Epithelial cell of esophagus (primary cell): ENCODE measurements at places on chromosomes 7 and 10.

- DNase-seq, result no peak
Measured at GRCh38 chr10:3375505-3375904, 202.9 kb upstream of the PITRM1 start.

- peak; percentile 95 for DNase-seq
Measured at GRCh38 chr7:27143023-27143949, at the start of gene HOXA5. TSS of gene HOXA5 (minus strand) at chr7:27143681. CDS start at chr7:27143607, 74 bp downstream.

GRCh38 chr7:113144817-113145216 is 26.5 kb upstream of the SMIM30 start:
- peak; percentile 12 for DNase-seq

DNA sequence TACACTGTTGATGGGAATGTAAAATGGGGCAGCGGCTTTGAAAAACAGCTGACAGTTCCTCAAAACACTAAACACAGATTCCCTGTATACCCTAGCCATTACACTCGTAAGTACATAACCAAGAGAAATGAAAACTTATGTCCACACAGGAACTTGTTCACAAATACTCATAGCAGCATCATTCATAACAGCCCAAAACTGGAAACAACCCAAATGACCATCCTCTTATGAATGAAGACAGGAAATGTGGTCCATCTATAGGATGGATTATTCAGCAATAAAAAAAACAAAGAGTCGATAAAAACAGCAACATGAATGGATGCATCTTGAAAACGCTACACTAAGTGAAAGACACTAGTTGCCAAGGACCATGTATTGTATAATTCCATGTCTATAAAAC is 23.7 kb downstream of the NMT2 start:
- DNase-seq, result no peak

GRCh38 chr10:11425296-11425610 is 186.2 kb downstream of the USP6NL start:
- no peak for DNase-seq

DNA sequence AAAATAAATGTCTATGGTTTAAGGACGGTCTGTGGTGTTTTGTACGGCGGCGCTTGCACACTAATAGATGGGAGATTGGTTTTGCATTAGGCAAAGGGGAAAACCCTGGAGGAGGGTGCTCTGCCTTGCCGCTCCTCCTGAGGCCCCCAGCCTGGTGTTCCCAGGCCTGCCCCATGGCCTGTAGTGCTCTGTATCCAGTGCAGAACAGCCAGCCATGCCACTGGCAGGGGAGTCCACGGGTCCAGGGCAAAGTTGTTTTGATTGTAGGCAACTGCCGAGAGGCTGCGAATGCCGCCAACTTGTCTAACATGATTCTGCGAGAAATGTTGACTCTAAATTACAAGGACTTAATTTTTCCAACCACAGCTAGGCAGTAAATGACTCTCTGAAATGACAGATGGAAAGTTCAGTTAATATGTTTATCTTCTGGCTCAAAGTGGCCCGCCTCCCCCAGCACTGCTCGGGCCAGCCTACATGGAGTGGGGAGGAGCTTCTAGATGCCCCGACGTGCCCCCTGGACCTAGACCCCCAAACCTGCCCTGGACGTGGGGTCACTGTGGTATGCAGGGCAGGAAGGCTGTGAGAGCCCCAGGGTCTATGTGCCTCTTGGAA is 104.6 kb upstream of the GDF10 start:
- no peak for DNase-seq

- peak; percentile 55 for DNase-seq
Measured at GRCh38 chr7:12229046-12229445, 18.0 kb downstream of the TMEM106B start.

GRCh38 chr7:155964543-155964942 is 152.3 kb upstream of the SHH start:
- no peak for DNase-seq

GRCh38 chr10:75272896-75273295 is 37.1 kb upstream of the COMTD1 start:
- DNase-seq, result no peak

DNA sequence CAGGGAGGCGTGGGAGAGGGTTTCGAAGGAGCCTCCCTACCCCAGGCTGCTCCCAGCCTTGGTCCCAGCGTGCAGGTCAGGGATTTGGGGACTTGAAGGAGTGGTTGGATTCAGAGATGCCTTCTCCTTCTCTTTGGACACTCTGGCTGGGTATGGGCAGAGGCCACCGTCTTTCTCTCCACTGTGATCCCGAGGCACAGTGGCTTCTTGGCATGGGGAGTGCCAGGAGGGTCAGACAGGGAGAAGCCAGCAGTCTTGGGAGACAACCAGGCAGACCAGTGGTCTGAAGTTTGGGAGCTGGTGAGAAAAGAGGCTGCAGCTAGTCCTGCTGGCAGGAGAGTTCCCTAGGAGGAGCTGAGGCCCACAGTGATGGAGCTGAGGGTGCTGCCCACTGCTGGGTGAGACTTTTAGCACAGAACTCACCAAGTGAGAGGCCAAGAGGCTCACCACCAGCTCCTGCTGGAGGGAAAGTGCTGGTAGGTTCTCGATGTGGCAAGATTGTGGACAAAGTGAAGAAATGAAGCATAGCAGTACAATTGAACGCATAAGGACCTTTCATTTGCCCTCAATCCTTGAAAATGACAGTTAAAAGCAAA is 35.2 kb upstream of the WDFY4 start:
- no peak for DNase-seq

DNA sequence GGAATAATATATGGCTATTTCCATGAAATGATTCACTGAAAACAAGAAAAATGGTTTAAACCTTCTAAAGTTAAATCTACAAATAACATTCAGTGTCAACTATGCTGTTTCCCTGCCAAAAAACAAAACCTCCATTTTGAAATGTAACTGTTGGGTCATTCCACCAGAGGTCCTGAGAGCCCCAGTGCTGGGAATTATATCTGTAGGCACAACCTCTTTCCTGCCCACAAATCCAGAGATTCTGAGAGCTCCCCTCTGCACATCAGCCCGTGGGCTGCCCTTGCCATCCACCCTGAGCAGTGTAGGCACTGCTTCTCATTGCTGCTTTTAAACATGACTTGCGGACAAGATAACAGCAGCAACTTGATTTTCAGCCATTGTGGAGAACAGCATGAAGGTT is 198.6 kb downstream of the TMEM178B start:
- no peak for DNase-seq

DNA sequence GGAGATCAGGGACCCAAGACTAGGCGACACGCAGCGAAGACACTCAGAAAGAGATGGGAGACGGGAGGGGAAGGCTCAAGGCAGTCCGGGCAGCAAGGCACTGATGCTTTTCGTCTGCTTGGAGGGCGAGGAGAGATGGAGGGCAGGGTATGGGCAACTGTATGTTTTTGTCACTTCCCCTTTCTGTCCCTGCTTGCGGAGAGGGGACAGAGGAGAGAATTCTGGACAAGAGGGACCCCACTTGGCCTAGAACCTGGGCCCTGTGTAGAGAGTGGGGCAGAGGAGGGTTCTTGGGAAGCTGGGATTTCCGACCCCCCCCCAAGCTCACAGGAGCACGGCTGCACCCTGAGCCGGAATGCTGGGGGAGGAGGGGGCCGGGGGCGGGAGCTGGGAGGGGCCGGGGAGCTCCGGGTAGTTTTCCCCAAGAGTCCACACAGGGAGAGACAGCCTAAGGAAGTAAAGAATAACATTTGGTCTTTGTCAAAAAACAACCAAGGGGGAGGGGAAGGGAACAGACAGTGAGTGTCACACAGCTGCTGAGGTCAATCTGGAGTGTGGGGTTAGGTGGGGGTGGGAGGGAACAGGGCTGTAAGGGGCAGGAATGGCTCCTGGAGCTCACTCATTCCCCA is 1.8 kb downstream of the LRCH4 start:
- DNase-seq, result no peak

DNA sequence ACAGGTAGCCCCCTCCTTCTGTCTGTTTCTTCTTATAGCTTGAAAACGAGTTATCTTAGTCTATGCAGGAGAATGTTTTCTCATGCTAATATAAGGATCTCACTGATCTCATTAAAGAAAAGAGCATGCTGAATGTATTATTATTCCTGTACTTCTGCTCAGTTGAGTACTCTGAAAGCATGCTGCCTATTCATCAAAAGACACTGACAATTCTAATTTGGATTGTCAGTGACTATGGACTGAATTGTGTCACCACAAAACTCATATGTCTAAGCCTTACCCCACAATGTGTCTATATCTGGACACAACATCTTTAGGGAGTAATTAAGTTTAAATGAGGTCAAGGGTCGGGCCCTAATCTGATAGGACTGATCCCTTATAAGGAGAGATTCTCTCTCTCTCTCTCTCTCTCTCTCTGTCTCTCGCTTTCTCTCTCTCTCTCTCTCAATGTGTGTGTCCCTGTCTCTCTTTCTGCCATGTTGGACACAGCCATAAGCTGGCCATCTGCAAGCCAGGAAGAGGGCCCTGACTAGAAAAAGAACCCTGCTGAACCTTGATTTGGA is 98.4 kb downstream of the GNAT3 start:
- DNase-seq, result no peak

GRCh38 chr7:150410131-150410530 is 31.0 kb downstream of the ZNF775 start:
- no peak for DNase-seq

DNA sequence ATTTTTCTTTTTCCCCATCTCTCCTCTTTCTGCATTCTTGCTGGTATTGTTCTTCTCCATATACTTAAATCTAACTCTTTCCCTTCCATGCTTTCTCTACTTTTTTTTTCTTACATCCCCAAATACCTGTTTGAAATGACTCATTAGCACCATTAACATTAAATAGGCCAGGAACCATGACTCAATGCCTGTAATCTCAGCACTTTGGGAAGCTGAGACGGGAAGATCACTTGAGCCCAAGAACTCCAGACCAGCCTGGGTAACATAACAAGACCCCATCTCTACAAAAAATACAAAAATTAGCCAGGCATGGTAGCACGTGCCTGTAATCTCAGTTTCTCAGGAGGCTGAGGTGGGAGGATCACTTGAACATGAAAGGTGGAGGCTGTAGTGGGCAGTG is 1026.8 kb downstream of the GATA3 start:
- DNase-seq, result peak; percentile 80

- no peak for DNase-seq
Measured at GRCh38 chr10:49001402-49001801, 61.8 kb upstream of the LRRC18 start.

DNA sequence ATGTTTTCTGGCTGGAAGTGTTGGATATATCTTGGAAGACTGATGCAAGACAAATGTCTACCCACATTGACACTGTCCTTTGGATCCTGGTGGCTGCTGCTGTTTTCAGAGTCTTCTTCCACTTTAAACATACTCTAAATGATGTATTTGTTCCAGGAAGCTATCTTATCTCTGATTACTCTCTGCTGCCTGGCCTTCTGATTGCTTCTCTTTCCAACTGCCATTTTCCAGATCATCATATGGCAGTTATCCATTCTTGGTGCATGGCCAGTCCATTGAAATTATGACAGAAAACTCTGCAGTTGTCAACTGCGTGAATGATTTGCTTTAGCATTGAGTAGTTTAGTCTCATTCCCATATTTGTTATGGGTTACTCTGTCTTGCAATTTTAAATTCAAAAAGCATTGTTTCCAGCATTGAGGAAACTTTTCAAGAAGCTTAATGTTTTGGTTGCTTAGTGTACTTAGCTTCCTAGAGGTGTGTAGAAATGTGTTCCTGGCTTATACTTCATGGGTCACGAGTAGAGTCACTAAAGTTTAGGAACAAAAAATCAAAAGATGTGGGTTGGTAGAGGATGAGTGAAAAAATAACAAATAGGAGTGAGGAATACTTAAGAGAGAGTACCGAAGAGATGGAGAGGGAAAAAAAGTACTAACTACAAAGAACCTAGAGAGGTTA is 268.3 kb upstream of the MTPN start:
- no peak for DNase-seq

GRCh38 chr7:134209322-134210015 is 82.3 kb downstream of the LRGUK start:
- no peak for DNase-seq

DNA sequence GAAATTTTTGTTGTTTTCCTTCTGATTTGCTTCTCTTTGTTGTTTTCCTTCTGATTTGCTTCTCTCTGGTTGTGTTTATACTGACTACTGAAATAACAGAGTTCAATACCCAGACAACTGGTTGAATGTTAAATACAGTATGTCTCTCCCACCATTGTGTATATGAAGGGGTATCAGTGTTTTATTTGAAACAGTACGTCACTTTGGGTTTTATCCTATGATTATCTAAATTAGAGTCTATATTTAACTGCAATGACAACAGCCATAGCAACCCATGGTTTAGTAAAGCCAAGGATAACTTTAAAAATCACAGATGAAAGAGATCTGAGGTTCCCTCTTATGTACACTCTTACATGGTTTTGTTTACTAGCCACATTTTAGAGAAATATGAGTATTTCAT is 141.3 kb downstream of the GNAT3 start:
- no peak for DNase-seq

- no peak for DNase-seq
Measured at GRCh38 chr10:89377705-89378637, at the start of gene IFIT1B. TSS of gene IFIT1B (plus strand) at chr10:89378056. CDS start at chr10:89378136, 80 bp downstream.

GRCh38 chr10:77661100-77661499 is 23.5 kb upstream of the KCNMA1 start:
- DNase-seq, result no peak

GRCh38 chr7:96685353-96685752 is 24.3 kb downstream of the SEM1 start:
- DNase-seq, result no peak

DNA sequence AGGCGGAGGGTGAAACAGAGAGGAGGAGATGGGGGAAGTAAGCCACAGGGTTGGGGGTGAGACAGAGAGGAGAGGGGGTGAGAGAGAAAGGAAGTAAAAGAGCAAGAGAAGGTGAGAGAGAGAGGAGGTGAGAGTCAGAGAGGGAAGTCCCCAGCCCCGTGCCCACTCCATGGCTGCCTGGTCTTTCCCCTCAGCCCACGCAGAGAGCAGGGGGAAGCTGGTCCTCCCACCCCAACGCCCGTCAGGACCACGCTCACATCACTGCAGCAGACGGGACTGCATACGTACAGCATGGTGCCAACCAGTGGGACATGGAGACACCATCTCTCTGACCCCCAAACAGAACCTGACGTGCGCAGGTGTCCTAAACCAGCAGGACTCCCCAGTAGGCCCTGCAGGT is 12.1 kb upstream of the PDGFA start:
- DNase-seq, result no peak

- no peak for DNase-seq
Measured at GRCh38 chr7:149800169-149800555, 26.8 kb upstream of the ZNF467 start.

GRCh38 chr7:149495785-149496641 is 1.6 kb downstream of the ZNF746 start:
- DNase-seq, result peak; percentile 64
